H54 (cell line): ENCODE measurements at places on chromosomes 5 and 9.

GRCh38 chr5:154697371-154697770, 57.8 kb upstream of the LARP1 start:
- DNase-seq, result no peak

GRCh38 chr5:132666310-132667123, 7.3 kb upstream of the IL4 start:
- DNase-seq, result no peak

DNA sequence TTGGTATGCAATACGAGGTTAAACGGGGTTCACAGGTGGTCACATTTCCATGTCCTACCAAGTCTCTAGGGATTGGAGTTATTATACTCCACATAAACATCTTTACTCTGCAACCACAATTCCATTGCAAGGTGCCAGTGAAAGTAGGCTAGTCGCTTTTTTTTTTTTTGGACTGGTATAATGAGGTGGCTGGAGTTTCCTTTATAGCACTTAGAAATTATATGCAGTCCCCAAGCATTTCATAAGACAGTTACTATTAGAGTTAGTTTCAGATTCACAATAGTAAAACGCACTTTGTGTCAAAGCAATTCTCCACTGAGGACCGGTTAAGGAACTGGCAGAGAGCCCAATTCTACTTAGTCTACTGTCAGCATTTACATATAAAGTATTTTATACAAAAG, 1.4 kb downstream of the MEF2C start:
- no peak for DNase-seq

DNA sequence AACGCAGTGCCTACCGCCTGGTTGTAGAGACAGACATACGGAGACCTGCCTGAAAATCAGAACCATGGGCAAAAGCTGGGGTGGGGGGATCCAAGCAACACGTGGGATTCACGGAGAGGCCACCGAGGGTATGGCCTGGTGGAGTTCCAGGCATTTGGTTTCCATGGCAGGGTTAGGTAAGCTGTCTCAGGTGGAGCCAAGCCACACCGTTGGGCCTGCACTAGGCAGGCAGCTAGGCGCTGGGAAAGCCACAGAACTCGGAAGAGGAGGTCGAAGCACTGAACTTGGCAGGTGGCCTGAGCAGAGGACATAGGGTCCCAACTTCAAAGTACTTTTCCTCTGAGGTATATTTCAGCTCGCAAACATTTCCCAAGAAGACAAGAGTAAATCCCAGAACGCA, 111.6 kb downstream of the ISL1 start:
- DNase-seq, result no peak

GRCh38 chr9:113566712-113567071, 103.2 kb downstream of the RGS3 start:
- no peak for DNase-seq
